ENCODE measurements at places on chromosomes 6 and 20.

- DNase-seq, result peak; percentile 49
These were observed 162.4 kb downstream of the ID4 start for GRCh38 chr6:19999319-20000191.

DNA sequence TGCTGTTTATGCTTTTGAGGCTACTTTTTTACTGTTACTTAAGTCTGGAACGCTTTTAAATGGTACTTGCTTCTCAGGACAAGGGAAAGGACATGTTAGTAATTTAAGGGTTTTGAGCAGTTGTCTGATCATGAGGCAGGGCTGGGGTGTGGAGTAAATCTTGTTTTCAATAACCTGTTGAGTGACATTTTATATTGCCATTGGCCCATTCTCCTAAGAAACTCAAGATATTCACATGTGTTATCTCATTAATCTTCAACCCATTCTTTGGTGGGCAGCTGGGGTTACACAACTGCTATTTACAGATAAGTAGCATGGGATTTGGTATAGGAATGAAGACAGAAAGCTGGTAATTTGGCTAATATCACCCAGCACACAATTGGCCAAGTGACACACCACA, 44.6 kb upstream of the IL17A start:
- DNase-seq, result no peak

GRCh38 chr6:129359811-129360681, 349.9 kb downstream of the ARHGAP18 start:
- no peak for DNase-seq

- no peak for DNase-seq
These were observed 348.9 kb upstream of the AGPAT4 start for GRCh38 chr6:161622779-161623178.

- no peak for DNase-seq
These were observed 683.3 kb downstream of the QKI start for GRCh38 chr6:164097551-164098398.

GRCh38 chr6:1313384-1313766, 1.5 kb downstream of the FOXQ1 start:
- DNase-seq, result no peak

DNA sequence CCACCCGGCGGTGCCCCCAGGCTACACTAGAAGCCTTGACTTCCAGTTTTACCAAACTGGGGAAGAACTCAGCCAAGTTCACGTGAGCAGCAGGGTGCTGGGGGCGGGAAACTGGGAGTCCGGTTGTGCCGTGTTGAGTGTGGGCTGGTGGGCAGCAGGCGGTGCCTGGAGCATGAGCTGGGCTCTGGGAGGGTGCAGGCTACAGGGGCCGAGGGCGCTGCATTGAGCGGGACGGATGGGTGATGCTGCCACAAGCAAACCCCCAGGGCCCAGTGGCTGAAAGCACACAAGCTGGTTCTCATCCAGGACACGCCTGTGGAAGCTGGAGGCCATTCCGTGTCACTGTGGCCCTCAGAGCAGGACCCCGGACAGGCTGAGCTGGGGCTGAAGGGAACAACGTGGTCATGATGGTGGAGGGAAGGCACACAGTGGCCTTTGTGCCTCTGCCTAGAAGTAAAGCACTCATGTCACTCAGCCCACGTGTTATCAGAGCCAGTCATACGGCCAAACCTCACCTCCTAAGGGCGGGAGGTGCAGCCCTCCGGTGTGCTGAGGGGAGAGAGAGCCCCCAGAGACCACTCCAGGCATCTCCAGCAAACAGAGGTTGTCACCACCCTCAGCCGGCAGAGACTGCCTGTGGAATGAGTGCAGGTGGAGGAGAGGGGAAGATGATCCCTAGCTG, 29.5 kb downstream of the RBM38 start:
- no peak for DNase-seq

DNA sequence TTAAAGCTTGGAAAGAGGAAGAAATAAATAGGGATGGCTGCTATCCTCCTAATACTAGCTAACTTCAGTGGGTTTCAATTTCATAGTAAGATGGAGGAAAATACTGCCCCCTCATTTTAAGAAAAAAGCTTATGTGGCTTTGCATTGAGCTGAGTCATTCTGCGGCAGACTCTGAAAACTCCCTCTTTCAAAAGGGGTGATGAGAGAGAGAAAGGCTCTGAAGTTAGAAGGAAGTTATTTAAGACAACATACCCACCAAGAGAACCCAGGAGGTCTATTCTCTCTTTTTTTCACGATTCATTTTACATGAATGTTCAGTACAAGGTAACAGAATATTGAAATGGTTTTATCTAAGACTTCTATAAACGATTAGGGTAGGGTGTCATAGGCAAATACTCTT, 4.5 kb downstream of the PRDM13 start:
- DNase-seq, result no peak

DNA sequence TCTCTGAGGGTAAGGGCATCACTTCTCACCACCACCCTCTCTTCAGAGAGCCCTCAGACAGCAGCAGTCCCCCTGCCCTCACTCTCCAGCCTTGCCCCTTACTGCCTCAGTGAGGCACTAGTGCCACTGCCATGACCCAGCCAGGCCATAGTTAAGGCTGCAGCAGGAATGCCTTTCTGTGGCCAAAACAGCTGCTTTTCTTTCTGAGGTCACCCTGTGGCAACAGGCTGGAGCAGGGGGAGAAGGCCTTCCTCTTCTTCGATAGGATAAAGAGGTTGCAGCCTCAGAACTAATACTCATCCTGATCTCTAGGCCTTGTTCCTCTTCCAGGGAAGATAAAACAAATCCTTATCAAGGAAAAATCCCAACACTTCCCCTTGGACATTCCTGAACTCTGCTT, 56.8 kb upstream of the ECI2 start:
- no peak for DNase-seq

Data from suppressor macrophage (primary cell).